ENCODE measurements at places on chromosomes 7 and 10. TPM values are rescaled to one million over a fixed set of nuclear protein-coding genes. Genes with fewer than 3 reads are reported as not detected.

HABP2 gene
- not detected for total RNA-seq

DNA sequence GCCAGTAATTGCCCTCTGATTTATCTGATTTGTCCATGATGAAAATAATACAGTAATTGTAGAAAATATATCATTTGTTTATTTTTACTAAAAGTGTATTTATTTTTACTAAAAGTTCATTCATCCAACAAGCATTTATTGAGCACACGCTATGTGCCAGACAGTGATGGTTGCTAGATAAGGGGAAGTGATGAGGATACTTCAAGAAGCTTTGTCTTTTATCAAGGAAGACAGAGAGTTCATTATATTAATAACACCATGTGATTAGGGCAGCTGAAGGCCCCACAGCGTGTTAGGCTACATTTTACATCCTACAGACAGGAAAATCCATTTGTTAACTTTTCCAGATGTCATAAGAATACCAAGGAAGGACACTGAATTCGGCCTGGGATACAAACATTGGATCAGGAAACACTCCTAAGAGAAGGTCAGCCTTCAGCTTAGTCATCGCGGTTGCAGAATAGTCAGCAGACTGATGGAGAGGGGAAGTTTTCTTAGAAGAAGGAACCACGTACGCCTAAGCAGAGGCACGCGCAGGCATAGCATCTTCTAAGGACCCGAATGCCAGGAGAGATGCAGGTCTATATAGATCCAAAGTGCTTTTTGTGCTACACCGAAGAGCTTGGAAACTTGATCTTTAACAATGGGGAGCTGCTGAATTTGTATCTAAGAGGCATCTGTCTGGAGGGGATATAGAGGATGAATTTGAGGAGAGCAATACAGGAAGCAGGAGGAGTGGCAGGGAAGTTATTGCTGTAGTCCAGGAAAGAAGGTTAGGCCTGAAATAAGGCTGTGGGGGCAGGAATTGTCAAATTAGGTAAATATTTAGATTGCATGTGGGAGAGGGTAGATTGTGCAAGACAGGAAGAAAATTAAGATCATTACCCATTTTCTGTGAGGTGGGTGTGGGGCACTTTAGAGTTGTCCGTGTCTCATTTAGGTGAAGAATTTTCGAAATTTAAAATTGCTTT is 85.7 kb downstream of the LRGUK start:
- no peak for DNase-seq

CTAGE4 gene
- 3.6 TPM for total RNA-seq

TBXAS1 gene
- 5.3 TPM for total RNA-seq

DNA sequence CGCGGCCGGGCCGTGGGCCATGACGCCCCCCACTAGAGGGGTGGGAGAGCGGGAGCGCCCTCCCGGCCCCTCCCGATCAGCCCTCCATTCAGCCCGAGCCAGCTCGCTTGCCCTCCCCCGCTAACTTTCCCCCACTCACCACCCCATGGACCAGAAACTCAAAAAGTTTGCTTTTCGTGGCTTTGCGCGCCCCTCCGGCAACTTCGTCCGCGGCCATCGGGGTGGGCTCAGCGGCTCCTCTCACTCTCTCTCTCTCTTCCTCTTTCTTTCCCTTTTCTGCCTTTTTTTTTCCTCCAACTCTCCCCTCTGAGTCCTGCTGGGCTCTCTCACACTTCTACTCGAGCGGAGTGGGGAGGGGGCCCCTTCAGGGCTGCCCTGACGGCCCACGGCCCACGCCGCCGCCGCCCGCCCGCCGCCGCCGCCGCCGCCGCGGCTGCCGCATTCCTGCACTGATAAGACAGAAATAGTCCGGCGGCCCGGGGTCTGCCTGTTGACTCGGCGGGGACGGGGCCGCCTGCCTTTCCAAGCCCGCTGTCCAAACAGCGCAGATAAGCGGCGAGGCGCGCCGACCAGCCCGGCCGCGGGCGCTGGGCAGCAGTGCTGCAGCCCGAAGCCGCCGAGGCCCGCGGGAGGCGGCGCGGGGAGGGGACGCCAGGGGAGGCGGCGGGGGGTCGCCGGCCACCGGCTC is at the start of gene SMARCD3:
TSS of gene SMARCD3 (minus strand) at position 349 of the 688 bp plus-strand sequence. CDS start at position 217, 132 bp downstream.
- no peak for DNase-seq

Data from activated CD4-positive, alpha-beta memory T cell treated with anti-CD3 and anti-CD28 coated beads for 36 hours (primary cell).